Sigmoid colon (tissue), 7 donors: ENCODE measurements at places on chromosomes 4 and X. TPM values are rescaled to one million over a fixed set of nuclear protein-coding genes. Genes with fewer than 3 reads are reported as not detected.

ARHGAP36 gene
- total RNA-seq = not detected

MAMLD1 gene
- 2.9 TPM for total RNA-seq

- DNase-seq = no peak
Measured at GRCh38 chr4:110049951-110050925, 137.6 kb downstream of the EGF start.

DNA sequence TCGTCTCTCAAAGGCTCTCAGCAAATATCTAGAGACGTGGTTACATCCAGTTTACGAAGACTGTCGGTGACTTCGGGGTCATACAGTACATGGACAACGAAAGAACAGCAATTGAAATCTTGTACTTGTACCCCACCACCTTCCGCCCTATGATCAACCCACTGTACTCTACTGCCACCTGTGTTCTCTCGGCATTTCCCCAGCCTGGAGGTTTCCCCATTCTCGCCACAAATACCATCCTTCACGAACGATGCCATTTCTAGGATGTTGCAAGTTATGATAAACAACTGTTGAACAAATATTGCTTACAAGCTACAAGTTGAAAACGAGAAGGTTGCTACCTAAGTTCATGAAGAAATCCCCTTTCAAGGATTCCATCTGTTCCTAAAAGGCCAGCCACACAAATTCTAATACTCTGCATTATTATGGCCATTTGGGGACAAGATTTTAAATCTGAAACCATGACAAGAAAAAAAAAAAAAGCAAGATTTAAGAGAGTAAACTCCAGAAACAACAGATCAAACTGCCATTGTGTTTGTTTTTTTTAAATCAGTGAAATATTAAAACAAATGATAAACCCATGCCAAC is 1.6 kb downstream of the APBB2 start:
- DNase-seq = peak; percentile 74

- no peak for DNase-seq
Measured at GRCh38 chr4:152594978-152595925, 59.4 kb upstream of the FBXW7 start.

DNA sequence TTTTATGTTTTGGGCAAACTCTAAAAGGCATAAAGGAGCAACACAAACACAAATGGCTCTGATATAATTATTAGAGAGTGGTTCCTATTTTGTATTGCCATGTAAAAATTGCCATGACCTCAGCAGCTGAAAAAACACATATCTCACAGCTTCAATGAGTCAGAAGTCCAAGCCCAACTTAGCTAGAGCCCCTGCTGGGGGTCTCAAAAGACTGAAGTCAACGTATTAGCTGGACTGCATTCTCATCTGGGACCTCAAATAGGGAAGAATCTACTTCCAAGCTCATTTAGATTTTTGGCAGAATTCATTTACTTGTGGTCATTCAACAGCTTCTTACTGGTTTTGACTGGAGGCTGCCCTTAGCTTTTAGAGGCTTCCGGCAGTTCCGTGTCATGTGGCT is 47.4 kb downstream of the FREM3 start:
- DNase-seq = no peak

- no peak for DNase-seq
Measured at GRCh38 chr4:108849611-108850168, 86.8 kb upstream of the ETNPPL start.

GRCh38 chr4:6360385-6360784 is 90.7 kb downstream of the WFS1 start:
- DNase-seq = no peak

- DNase-seq = no peak
Measured at GRCh38 chr4:124481123-124481522, 231.4 kb downstream of the ANKRD50 start.

DNA sequence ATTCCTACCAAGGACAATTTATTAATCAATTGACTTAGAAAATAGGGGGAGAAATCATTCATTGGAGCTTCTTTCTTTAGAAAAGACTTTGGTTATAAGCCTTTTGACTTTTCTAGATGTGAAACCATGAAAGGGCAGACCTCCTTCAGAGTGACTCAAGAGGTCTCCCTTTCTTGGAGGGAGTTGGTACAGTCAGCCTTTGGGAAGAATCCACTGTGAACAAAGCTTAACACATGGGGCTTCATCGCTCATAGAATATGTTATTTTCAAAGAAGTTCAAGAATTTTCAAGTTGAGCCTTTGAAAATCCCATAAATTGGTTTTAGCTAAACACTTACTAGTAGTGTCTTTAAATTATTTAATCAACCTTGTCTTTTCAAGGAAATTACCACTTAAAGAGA is 28.0 kb downstream of the RIPPLY1 start:
- DNase-seq = no peak
